ENCODE measurements at places on chromosomes 11 and 22.

DNA sequence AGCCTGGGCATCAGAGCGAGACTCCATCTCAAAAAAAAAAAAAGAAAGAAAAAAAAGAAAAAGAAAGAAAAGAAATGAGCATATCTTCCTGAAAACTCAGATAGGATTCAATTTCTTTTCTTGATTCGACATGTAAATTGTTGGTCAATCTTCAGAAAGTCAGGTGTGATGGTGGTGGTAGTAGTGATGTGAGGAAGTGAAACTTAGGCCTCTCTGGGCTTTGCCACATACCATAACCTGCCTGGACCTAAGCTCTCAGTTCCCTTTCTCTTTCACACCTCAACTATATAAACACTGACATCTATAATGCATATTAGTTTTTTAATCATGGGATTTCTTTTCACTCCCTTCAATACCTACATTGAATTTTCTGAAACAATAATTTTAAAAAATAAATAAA lies 98.0 kb upstream of the TBCEL start:
- DNase-seq = no peak

GRCh38 chr11:87966694-87967093 lies 208.5 kb downstream of the RAB38 start:
- peak; percentile 47 for DNase-seq

DNA sequence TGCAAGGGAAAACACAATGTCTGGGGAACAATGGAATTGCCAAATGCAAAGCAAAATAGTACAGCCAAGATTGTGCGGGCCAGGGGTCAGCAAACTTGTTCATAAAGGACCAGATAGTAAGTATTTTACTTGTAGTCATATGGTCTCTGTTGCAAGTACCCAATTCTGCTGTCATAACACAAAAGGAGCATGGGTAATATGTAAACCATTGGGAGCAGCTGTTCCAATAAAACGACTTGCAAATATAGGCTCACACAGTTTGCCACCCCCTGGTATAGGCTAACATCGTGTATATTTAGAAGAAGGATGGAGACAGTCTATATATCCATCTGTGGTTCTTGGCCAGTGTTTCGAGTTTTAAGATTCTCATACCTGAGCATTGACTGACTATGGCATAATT lies 15.6 kb downstream of the SDHAF2 start:
- DNase-seq = no peak

DNA sequence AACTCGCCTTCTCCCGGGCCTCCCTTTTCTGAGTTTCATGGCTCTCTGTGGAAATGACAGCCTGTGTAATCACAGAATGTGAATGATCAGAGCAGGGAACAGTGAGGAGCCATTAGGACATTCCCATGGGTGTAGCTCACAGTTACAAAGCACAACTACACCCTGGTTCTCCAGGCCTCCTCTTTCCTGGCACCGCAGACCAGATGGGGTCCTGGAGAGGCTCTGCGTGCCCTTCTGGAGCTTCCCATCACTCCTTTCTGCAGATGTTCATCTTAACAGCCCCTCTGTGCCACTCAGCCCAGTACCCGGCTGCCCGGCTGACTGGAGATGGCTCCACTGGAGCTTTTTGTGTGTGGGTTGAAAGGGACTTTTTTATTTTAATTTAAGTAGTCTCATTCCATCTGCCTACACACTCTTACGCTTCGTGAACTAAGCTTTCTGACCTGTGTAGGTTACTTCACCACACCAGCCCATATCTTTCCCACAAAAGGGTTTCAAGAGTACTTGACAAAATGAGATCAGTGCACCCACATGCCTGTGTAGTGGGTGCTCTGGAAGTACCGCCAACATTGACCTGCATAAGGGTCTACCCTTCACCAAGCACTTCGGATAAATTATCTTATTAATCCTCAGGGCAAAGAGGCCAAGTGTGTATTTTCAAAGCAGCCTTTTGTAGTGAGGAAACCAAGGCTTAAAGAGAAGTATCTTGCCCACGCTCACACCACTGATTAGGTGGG lies 29.8 kb downstream of the SREBF2 start:
- DNase-seq = no peak

GRCh38 chr22:29043906-29044575 lies 17.6 kb downstream of the C22orf31 start:
- DNase-seq = no peak

DNA sequence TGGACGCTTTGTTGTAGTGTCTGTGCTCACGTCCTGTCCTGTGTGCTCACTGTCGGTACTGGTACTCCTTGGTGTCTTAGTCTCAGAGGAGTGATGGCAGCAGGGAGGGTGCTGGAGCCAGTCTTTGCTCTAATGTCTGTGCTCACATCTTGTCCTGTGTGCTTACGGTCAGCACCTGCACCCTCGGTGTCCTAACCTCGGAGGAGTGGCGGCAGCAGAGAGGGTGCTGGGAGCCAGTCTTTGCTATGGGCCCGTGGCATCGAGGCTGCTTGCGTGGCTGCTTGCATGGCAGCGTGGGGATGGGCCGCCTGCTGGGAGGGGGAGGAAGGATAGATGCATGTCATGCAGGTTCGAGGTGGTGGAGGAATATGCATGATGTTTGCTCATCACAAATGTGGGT lies 12.7 kb downstream of the IGHMBP2 start:
- no peak for DNase-seq
